NCI-H510A (cell line): ENCODE measurements at places on chromosomes 5 and 9.

DNA sequence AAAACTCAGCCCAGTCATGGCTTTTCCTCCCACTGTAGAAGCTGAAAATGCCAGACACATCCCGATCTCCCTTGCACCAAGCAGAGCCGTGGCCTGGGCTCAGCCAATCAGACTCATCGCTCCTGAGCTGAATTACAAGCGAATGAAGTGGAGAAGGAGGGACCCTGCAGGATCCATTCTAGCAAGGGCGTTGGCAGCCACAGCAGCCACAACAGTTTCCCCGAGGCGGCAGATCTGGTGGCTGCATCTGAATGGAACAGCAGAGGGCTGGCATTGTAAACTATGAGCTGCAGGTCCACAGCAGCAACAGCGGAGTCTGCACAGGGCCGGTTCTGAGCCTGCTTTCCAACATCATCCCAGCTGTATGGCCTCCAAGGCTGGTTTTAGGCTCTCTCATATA lies 23.8 kb downstream of the ALG2 start:
- DNase-seq, result no peak

- no peak for DNase-seq
These were observed 143.8 kb downstream of the SMARCA2 start for GRCh38 chr9:2158766-2159430.

DNA sequence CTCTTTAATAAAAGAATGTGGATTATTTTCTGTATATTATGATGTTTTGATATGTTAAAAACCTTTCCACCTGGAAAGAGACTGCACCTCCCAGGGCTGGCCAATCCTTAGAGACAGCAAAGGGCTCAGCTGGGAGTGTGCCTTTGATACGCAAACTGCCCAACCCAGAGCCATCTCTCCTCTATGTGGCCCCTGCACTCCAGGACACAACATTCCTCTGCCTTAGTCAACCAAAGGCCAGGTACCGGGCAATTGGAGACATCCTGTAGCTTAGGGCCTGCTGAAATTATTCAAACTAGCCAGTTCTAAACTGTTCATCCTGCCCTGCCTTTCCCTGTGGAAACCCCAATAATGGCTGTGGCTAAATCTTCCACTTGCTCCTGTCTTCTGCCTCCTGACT lies 5.0 kb upstream of the HSPB3 start:
- DNase-seq, result no peak

DNA sequence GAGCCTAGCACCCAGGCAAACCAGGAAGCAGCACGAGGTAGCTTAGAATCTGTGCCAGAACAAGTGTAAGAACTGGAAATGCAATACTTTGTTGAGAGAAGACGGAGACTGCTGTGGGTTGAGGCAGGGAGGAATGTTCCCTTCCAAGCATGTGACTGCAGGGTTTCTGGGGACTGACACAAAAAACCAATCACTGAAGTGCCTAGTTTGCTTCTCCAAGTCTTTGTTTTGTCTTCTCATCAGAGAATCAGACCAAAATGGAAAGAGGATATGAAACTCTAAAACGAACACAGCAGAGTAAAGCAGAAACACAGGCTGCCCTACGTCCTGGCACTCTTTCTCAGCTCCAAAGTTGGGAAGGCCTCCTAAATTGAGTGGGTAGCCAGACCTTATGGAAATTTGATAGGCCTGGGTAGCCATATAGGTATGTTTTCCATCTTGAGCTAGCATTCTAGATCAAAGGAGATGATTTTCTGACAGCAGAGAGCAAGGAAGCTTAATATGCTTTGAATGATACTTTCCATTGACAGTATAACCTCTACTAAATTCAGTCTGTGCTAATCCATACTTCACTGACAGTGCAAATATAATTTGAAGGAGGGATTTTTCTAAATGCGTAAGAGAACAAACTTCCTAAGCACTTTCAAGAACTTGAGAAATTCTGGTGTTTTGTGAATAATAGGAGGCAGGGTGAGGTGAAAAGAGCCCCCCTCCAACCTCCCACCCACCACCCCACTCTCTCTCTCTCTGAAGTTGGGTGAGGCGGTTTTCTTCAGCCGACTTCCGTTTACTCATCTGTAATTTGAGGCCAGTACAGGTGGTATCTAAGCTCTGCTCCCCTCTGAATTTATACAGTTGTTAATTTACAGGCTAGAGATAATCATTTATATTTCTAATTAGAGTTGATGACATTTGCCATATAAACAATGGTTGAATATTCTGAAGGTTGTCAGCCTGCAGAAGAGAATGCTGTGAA lies 5.5 kb downstream of the ADRB2 start:
- no peak for DNase-seq

DNA sequence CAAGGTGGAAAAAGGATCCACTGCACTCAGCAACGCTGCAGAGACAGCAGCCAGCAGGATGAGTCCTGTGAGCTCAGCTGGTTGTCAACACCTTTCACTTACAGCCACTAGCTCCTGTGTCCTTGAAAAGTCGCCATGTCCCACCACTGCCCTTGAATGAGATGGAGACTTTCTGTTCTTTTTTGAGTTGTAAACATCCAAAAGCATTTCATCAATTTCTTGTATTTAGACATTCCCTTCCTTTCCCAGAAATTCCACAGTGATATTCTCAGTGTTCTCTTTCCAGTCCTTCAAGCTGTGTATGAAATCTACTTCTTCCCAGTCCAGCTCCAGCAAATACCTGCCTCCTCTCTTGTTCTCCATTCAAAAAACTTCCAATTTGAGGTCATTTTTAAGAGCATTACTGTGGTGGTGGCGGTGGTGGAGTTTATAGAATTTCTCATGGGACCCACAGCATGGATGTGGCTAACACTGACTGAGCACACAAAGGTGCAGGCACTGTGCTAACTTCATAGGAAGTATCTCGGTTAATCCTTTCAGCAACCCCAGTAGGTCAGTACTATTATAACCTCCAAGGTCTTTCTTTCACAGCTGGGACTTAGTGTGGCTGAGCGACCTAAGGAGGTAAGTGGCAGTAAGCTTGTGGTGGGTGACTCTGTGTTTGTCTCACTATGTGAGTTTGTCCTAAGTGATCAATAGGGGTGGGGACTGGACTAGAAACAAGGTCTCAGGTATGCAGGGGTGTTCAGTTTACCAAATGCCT lies 15.0 kb upstream of the GPX3 start:
- no peak for DNase-seq

- DNase-seq, result no peak
These were observed 178.9 kb downstream of the SEMA6A start for GRCh38 chr5:116395631-116396203.

DNA sequence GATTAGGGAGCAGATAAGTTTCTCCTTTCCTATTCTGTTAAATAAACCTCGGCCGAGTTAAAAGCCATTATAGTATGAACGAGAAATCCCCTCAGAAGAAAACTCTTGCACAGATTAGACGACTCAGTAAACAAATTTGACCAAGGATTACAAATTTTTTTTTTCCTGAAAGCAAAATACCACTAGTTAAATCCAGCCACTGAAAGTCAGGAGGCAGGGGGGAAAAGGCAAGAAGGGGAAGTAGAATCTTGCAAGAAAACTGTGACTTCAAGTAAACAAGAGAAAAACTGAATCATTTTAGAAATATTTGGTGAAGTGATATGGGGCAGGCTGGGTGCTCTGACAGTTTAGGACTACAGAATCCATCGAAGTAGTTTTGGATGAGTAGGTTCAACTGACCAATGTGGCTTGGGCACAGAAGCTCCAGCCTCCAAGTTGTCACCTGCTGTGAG lies 251.0 kb downstream of the DENND1A start:
- no peak for DNase-seq

DNA sequence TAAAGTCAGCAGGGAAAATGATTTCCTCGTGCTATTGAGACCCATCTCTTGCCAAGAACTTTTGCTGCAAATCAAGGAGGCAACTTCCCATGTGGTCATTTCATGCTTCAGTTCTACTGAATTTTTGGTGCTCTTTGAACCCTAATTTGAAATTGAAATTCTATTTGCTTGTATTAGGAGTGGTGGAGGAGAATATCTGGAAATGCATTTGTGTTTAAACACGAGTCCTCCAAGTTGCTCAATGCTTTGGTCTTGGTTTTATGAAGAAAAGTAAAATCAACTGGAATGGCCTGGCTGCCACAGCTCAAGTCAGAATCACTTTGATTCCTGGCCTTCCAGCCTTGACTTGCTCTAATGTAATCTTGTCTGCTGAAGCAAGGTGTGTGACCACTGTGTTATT lies 613.2 kb downstream of the TLE1 start:
- DNase-seq, result no peak

GRCh38 chr5:57492632-57493031 lies 10.0 kb upstream of the ACTBL2 start:
- no peak for DNase-seq

GRCh38 chr5:155827949-155828348 lies 499.0 kb upstream of the SGCD start:
- DNase-seq, result no peak

DNA sequence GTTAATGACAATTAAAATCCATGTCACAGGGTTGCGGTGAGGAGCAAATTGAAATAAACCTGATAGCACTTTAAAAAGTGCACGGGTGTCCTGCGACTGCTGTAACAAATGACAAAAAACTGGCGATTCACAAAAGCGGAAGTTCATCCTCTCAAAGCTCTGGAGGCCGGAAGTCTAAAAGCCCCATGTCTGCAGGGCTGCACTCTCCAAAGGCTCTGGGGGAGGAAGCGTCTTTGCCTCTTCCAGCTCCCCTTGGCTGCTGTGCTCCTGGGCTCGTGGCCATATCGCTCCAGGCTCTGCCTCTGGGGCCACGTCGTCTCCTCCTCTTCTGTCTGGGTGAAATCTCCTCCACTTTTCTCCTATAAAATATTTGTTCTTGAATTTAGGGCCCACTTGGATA lies 273.9 kb upstream of the IRX2 start:
- DNase-seq, result no peak

DNA sequence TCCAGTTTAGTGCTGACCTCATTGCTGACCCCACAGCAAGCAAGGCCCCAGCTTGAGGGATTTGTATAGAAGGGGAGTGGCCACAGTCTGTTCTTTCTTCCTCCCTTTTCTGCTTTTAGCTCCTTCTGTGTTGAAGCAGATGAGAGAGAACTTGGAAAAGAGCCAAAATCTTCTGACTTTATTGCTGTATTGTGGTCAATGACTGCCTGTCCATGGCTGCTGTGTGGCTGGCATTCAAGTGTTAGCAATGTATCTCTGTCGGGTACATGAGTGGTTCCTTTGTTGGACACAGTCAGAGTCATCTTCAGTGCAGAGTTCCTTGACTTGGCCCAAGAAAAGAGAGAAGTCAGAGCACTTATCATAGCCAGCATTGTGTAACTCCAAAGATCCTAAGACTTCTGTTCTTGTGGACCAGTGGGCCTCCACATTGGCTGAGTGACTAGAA lies 154.1 kb downstream of the LRRC70 start:
- peak; percentile 23 for DNase-seq

GRCh38 chr9:115211413-115212124 lies 93.6 kb upstream of the TNC start:
- no peak for DNase-seq

DNA sequence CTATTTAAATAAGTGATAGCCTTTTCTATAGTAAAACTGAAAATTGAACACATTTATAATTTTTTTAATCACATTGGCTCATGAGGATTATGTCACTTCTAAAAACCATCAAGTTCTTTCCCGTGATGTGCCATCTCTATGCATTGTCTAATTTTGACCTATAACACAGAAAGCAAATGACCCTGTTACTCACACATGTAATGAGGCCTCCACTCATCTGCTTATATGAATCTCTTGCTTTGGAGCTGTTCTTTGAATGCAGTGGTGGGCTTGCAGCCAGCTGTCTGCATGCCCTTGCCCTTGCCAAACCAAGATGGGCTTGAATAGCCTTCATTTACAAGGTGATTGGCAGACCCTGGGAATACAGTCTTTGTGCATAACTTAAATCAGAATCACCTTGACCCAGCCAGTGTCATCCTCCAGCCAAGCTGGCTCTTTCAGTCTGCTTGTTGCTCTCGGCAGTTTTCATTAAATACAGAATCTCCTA lies 163.2 kb downstream of the TRIO start:
- DNase-seq, result no peak

DNA sequence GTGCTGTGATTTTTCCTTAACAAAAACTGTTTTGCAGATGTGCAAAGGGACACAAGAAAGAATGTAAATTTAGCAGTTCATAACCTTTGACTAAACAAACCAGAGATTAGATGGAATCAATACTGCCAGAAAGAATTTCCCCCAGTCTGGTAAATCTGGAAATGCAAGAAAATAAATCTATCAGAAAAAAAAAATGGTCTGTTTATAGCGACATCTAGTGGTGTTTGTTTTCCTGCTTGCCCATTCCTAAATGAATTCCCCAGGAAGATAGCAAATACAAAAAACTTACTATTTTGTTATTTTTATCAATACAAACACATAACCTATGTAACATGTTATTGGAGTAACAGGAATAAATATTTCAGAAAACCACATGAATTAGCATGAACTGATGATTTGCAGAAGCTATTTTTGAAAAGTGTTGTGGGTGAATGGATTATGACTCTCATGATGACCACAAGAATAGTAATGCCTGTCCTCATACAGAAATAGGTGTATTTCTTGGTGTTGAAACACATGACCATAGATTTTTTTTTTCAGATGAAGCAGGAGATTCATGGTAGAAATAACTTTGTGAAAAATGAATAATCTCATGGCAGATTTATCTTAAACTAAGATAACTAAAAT lies 1703.8 kb downstream of the MAT2B start:
- DNase-seq, result no peak

- DNase-seq, result no peak
These were observed 19.9 kb upstream of the ERAP2 start for GRCh38 chr5:96856371-96856770.

DNA sequence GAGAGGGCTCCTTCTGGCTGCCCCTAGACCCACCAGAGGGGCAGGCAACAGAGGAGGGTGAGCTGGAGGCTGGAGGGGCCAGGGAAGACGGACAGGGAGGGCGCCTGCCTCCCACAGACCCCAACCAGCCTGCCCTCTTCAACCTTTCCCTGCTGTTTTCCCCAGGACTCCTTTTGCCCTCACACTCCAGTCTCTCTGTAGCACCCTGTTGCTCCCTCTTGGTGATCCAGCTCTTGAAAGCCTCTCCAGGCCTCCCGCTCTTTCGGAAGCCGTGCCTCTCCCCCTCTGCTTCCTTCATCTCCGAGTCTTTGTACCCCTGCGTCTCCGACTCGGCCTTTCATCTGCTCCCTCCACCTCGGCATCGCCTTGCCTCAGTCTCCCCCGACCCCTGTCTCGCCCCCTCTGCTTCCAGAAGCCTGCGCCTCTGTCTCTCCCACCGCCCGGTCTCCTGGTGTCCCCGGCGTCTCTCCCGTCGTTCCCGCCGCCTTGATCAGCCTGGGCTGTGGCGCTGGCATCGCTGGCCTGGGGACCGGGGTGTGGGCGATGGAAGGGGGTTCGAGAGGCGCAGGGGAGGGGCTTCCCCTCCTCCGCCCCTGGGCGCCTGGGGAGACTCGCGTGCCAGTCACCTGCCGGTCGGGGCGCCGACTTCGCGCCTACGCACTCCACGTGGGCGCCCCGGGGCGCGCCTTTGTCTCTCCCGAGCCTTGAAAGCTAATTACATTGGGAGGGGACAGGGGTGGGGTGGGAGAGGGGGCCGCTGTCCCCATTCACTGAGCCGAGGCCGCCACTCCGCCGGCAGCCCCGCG lies 5.3 kb upstream of the PRDM12 start:
- DNase-seq, result no peak
